ENCODE measurements at places on chromosomes 1 and 21.
A peak's percentile ranks its signal among the peaks of the same experiment; 100 is the strongest.

- no peak for DNase-seq
Observed at GRCh38 chr1:225700889-225701465, 48.1 kb upstream of the ENAH start.

DNA sequence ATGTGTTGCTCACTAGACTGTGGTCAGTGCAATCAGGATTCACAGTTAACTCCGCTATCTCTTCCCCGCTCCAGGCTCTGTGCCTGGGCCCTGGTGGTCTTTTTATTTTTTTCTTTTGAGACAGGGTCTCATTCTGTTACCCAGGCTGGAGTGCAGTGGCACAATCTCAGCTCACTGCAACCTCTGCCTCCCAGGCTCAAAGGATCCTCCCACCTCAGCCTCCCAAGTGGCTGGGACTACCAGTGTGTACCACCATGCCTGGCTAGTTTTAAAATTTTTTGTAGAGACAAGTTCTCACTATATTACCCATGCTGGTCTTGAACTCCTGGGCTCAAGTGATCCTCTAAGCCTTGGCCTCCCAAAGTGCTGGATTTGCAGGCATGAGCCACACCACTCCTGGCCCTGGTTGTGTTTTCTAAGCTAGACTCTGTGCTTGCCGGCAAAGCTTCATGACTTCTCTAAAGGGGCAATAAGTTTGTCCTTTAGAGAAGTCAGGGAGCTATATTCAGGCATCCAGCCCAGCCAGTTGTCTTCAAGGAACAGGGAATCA lies 1.4 kb downstream of the RCSD1 start:
- DNase-seq: no peak

GRCh38 chr1:173507205-173507846 lies 30.2 kb downstream of the PRDX6 start:
- no peak for DNase-seq

DNA sequence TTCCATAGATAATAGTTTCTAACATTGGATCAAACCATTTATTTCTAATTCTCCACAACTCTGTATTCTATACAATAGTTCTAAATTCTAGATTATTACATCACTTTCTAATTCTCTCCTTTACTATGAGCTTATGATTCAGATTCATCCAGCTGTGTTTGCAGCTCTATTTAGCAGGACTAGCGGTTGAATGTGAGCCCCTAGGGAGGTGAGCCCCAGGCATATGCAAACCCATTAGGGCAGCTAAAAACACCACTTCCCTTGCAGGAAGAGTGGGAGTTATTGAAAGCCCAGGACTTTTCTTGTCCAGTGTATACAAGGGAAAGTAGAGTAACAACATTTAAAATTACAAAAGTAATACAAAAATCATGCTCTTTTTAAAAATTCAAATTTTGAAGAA lies 56.9 kb downstream of the KRTAP19-8 start:
- DNase-seq: no peak

GRCh38 chr1:230376296-230376695 lies 49.8 kb downstream of the PGBD5 start:
- no peak for DNase-seq

DNA sequence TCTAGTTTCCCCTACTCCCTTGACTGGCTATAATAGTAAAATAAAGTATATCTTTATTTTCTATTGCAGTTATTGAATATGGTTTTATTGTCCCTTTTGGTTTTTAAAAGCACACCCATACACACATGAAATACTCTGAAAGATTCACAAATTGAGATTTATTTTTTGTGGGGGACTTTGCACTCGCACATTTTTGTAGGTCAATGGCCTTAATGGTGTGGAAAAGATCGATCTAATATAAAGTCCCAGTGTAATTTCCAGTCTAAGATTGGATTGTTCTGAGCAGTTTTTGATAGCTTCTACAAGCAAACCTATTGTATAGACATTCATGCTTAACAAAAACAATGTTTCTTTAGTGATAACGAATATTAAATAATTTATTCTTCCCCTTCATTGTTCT lies 59.5 kb upstream of the INSL5 start:
- DNase-seq: no peak

- DNase-seq: no peak
Observed at GRCh38 chr1:221612047-221612777, 129.7 kb downstream of the DUSP10 start.

GRCh38 chr1:203340112-203340790 lies 10.7 kb downstream of the FMOD start:
- DNase-seq: peak; percentile 28

All from activated CD4-positive, alpha-beta T cell treated with anti-CD3 and anti-CD28 coated beads, Interleukin-2, amount 50 U/mL, for 4 hours (primary cell).